NCI-H1105 treated with DMSO at 0.1 percent for 48 hours (cell line): ENCODE measurements at places on chromosomes 2 and 18.

- no peak for DNase-seq
These were observed 58.6 kb upstream of the KLF7 start for GRCh38 chr2:207224381-207224780.

- DNase-seq, result no peak
These were observed 41.1 kb downstream of the CDK15 start for GRCh38 chr2:201847481-201847880.

- no peak for DNase-seq
These were observed 638.0 kb upstream of the ZEB2 start for GRCh38 chr2:145157741-145158591.

DNA sequence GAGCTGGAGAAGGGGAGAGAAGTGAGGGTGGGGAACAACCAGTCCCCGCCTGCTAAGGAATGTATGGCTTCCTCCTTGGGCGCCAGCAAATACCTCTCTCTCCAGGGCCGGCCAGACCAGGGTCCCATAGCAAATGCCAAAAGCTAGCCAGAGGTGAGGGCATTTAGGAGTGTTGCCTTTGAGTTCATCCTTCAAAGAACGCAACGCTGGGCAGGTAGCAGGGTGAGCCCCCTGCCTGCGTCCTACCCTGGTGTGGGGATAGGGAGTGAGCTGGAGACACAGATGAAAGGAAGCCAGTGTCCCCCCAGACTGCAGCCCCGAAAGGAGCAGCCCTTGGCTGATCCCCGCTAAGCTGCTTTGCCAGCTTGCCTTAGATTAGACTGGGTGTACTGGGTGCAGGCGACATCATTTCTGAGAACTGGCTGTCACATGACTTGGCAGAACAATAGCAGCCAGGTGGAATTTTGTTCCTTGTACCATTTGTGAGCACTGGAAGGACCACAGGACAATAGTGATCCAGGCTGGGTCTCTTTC lies 40.4 kb downstream of the KLHL29 start:
- no peak for DNase-seq

DNA sequence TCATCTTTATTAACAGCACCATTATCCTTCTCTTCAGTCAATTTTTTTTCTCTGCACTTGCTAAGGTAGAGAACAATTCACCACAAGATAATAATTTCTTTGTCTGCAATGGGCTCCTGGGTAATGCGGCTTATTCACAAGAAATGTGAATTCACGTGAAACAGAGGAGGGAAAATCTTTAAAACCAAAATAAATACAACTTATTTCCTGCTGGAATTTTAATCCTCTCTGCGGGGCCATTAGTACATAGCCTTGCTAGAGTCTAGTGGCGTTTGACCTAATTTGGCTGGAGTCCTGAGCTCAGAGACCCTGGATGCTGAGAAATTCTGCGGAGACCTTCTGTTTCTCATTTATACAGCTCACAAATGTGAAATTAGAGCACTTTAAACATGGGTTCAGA lies 319.3 kb upstream of the MMADHC start:
- no peak for DNase-seq

DNA sequence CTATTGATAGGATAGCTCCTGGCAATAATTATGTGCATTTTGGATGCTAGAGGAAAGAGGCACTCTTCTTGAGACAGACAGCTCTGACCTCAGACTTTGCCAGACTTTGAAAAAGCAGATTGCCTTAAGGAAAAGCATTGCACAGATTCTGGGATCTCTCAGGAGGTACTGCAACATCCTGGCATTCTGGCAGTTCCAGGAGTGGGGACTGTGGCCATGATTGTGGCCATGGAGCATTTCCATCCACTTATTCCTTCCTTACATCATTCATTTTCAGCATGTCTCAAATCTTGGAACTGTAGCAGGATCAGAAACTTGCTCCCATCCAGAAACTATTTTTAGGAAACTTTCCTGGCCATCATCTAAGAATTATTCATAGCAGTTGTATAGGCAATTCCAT lies 144.9 kb upstream of the FOSL2 start:
- DNase-seq, result no peak

DNA sequence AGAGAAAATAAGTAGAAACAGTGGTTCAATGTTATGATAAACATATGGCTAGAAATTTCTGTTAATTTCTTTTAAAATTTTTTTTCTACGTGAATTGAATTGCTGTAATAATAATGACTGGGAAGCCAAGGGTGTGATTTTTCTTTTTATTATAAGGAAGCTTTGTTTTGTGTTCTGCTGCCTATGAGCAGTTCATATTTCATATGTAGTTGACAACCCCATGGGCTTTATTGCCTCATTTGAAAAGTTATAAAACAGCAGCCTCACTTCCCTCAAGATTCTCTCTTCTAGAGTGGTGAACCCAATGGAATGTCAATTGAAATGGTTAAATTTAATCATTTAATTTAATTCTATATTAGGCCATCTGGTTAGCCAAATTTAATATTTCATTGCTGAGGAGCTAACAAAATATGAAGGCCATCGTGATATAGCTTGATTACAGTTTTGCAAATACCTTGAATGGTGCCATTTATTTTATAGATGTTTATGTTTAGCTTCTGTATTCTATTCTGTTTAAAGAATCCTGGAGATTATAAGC lies 72.6 kb upstream of the DOCK10 start:
- DNase-seq, result no peak

DNA sequence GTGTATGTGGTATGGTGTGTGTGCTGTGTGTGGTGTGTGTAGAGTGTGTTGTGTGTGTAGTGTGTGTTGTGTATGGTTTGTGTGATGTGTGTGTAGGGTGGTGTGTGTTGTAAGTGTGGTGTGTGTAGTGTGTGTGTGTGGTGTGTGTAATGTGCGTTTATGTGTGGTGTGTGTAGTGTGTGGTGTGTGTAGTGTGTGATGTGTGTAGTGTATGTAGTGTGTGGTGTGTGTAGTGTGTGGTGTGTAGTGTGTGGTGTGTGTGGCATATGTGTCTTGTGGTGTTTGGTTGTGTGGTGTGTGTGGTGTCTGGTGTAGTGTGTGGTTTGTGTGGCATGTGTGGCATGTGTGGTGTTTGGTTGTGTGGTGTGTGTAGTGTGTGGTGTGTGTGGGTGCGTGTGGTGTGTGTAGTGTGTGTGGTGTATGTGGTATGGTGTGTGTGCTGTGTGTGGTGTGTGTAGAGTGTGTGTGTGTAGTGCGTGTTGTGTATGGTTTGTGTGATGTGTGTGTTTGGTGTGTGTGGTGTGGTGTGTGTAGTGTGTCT lies 4.0 kb upstream of the RTP5 start:
- DNase-seq, result no peak

GRCh38 chr2:232454630-232455029 lies 1.3 kb upstream of the ALPI start:
- no peak for DNase-seq

- DNase-seq, result no peak
These were observed 37.2 kb downstream of the PRKCE start for GRCh38 chr2:45688479-45689298.

DNA sequence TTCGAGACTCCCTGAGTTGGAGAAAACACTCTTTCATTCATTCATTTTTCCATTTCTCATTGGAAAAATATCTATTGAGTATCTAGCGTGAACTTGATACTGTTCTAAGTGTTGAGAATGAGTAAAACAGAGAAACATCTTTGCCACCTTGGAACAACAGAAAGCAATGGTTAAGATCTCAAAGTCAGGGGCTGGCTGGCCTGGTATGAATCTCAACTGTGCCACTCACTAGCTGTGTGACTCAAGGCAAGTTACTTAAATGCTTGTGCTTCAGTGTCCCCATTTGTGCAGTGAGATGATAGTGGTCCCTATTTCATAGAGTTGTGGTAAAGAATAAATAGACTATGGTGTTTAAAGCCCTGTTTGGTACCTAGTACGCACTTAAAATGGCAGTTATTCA lies 415.2 kb downstream of the NBAS start:
- DNase-seq, result no peak

DNA sequence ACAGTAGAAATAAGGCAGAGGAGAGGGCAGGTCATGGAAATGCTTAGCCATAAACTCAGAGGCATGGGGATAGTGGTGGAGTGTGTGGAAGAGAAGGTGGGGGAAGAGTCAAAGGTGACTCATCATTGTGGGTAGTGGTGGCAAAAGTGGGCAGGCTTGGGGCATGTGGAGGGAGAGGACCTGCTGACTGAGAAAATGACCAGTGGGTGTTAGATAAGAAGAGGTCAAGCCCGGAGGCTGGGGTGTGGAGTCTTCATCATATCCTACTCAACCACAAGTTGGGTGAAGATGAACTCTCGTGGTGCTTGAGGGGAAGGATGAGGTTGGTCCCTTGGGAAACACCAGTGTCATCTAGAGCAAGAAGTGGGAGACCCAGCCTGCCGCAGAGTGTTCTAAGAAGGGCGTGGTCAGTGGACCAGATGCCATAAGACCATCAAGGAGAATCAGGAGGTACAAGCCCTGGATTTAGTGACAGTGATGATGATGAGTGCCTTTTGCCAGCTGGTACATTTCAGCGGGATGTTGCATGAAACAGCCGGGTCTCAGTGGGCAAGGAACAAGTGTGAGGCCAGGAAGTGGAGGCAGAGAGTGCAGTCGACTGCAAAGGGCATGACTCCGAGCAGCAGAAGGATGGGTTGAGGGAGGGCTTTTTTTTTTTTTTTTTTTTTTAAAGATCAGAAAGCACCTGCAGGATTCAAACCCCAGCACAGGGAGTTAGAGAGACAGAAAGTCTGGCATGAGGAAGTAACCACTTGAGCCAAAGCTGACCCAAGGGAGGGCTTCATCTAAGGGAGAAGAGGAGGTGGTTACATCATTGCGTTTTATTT lies 122.6 kb upstream of the SPRED2 start:
- no peak for DNase-seq

DNA sequence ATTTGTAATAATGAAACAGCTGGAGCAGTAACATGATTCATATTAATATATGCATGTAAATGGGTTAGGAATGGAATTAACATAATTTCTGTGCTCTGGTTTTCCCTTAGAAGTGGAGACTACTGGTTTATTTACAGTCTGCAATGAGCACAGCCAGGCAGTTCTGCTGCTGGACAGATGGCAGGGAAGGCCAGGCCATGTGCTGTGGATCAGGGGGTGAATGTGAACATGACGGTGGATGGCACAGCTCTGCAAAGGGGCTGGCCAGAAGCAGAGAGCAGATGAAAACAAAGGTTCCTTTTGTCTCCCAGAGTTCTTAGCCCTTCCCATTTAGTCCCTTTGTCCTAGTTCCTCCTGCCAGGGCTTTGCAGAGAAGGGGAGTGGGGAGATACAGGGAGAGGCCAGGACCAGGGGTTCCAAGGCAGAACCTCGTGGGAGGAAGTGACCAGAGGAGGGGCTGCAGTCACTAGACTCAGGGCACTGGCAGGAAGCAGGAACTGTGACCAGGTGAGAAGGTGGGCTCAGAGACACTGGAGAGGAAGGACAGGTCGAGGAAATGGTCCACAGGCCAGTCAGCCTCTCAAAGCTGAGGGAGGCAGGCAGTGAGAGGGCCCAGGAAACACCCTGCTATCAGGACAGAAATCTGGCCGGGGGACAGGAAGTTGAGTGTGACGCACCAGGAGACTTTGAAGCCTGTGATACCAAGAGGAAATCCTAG lies 112.9 kb upstream of the ATP8B1 start:
- peak; percentile 80 for DNase-seq

GRCh38 chr2:112714836-112715631 lies 5.8 kb upstream of the NT5DC4 start:
- DNase-seq, result no peak

- DNase-seq, result peak; percentile 66
These were observed 253.5 kb downstream of the LDLRAD4 start for GRCh38 chr18:13471971-13472628.

- no peak for DNase-seq
These were observed 536 bp downstream of the PDE1A start for GRCh38 chr2:182426082-182426917.

GRCh38 chr2:156539086-156539860 lies 103.1 kb downstream of the GPD2 start:
- DNase-seq, result no peak

GRCh38 chr2:177332026-177332991 lies 60.3 kb upstream of the AGPS start:
- DNase-seq, result peak; percentile 71

GRCh38 chr2:157748371-157749142 lies 119.9 kb upstream of the ACVR1C start:
- no peak for DNase-seq

GRCh38 chr2:74755386-74755785 lies 78.5 kb upstream of the HK2 start:
- no peak for DNase-seq

DNA sequence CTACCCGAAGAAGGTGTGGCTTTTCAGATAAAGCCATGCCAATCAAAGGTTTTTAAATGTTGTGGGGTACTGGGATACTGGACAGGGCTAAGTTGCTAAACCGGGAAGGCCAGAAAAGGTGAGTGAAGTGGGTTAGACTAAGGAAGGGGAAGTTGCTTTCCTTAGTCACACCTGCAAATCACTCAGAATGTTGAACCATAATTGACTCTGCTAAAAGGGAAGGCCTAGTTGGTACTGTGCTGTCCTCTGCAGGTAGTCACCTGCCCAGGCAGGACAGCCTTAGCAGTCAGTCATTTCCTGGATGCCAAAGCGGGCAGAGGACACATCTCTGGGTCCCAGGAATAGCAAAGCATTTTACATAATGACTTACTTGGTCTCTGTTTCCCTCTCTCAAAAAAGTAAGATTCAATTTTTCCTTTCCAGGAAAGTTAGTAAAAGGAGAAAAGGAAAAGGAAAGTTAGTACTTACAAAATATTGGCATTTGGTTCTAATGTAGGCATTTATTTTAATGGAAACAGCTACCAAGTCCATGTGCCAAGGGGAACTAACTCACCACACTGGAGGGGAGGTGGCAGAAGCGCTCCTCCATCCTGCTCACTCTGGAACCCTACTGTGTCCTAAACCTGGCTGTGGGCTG lies 60.3 kb downstream of the RFTN2 start:
- DNase-seq, result no peak

DNA sequence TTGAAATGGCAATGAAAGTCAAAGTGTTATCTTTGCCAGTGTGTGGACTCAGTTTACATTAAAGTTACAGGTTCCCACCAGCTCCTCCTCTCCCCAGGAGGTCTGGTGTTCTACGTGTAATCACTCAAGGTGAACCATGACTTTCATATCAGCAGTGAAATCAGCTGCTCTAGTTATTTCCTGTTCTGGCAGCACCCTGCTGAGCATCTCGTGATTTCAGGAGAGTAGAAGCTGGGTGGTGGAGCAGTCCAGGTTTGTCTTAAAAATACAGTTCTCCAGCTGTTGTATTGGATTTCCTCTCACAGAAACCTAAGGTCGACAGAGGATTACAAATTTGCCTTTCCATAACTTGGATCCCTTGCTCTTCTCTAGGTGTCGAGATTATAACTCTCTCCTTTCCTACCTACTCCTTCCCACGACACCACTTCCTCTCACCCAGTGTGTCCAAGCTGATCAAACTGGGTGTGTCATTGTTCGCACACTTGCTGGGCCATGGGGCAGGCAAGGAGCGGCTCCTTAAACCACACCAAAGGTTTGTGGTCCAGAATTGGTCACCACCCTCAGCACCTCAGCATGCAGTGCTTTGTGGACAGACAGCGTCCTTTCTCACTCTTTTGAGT lies 13.0 kb upstream of the ARHGAP25 start:
- no peak for DNase-seq
